ENCODE measurements at places on chromosomes 1 and 21.

DNA sequence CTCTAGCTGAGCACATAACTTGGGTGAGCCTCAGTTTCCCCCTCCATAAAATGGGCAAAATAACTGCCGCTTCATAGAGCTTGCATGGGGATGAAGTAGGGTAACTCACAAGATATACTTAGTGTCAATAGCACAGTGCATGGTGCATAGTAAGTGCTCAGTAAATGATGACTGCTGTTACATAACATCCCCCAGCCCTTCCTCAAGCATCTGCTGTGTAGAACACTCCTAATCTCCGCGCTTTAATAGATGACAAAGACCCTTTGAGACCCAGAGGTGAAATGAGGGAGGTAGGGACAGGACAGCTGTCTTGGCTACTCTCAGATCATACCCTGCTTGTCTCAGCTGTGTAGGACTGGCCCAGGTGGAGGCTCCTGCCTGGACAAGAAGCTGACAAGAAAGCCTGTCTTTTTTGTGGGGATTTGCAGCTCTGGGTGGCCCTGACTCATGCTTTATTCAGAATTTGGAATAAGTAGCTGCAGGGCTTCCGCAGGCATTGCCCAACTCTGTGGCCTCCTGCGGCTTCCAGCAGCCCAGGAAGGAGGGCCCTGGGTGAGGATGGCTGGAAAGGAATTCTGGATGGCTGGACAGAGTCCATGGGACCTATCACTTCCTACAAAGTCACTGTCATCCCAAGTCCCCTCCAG, 20.7 kb upstream of the PADI4 start:
- DNase-seq, result no peak

DNA sequence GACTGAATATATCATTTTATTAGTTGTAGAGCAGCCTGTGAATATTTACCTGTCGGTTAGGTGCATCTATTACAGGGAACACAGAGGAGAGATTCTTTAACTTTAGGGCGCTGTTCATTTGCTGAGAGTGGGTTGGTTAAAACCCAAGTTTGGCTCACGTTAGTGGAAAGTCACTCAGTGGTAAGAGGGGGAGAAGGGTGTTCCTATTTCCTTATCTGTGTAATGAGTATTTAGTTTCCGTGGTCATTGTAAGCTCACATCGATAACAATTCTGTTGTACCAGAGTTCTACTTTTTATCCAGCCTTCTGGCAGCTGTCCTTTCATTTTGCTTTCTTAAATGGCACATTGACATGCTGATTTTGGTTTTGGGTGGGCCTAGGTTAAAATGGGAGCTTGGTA, 773.2 kb upstream of the ADAMTS5 start:
- no peak for DNase-seq

- DNase-seq, result no peak
Measured at GRCh38 chr1:205118752-205119151, 3.0 kb downstream of the RBBP5 start.

- DNase-seq, result no peak
Measured at GRCh38 chr21:41429925-41430491, 4.0 kb downstream of the MX1 start.

DNA sequence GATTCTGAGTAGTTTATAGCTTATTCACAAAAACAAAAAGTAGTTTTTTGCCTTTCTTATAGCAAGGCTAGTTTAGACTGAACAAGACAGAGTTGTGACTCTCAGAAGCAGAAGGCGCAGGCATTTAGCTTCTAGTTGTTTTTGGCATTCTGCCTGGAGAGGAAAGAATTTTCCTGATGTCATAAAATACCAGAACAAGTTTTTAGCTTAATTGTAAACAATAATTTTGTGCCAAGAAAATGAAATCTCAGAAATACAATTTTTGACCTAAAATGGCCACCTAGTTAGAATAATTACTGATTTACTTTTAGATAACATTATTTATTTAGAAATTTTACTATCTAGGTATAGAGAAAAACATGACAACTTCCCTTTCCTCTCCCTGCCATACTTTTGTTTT, 1.0 kb downstream of the DNAJB4 start:
- no peak for DNase-seq

Measured in stimulated activated CD8-positive, alpha-beta memory T cell treated with anti-CD3 and anti-CD28 coated beads, Interleukin-7, amount 100 ng/mL, for 1 hour (primary cell).